ENCODE measurements at places on chromosomes 6 and 20.

- DNase-seq: no peak
Observed at GRCh38 chr20:18314786-18315406, 26.6 kb downstream of the ZNF133 start.

DNA sequence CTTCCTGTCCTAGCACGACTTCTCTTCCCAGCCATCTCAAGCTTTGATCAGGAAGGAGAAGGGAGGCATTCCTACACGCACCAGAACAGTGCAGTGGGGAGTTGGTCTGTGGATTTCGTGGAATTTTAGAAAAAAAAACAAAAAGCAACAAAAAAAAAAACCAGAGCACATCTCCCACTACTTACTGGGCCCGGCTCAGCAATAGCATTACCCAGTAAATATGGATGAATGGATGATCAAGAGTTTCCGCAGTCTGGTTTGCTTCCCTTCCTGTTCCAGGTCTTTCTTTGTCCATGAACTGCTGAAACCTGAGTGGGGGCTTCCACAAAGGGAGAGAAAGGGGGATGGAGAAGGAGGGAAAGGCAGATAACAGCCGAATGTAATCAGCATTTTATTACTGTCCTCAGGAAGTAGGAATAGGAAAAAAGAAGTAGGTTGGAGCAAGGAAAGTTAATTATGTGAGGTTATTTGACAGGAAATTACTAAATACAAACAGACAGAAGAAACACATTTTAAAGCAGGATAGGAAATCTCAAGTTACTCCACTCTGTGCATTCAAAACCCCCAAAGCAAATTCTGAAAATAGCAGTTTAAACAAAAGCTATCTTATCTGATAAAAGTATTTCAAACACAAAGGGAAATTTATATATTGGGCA, 349.0 kb downstream of the PRL start:
- no peak for DNase-seq

GRCh38 chr6:70668499-70668812, 773 bp downstream of the SMAP1 start:
- DNase-seq: no peak

- DNase-seq: no peak
Observed at GRCh38 chr20:30513050-30513628, 744.3 kb upstream of the DEFB115 start.

DNA sequence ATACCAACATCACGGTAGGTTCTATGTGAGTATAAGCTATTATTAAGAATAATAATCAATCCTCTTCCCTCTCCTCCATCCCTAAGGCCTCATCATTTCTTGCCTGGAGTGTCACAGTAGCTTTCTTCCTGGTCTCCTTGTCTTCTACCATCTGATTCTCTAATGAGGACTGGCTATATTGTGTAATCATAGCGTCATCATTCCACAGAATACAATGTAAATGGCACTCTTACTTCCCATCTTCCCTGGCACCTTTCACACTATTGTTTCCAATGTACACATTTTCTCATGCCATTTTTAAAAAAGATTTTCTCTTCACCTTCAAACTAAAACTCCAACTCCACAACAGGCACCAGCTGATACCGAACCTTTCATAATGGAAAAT, 2.2 kb upstream of the BTN3A2 start:
- DNase-seq: no peak

DNA sequence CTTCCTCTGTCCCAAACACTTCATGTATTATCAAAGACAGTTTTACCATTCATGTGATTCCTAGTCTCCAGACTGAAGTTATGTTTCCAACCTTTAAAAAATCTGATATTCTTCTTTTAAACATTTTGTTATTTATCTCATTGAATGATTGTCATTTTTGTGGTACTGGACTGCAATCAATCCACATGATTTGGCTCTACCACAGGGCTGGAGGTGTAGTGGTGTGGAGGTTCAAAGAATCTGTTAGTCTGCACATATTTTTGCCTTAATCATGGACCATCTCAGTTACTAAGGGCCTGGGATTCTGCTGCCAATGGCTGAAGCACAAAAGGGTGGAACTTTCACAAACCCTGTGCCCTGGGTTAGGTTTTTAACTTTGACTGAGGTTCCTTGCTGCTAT, 164.1 kb upstream of the JAG1 start:
- DNase-seq: no peak

- DNase-seq: no peak
Observed at GRCh38 chr6:52643158-52643557, 27.8 kb upstream of the TMEM14A start.

DNA sequence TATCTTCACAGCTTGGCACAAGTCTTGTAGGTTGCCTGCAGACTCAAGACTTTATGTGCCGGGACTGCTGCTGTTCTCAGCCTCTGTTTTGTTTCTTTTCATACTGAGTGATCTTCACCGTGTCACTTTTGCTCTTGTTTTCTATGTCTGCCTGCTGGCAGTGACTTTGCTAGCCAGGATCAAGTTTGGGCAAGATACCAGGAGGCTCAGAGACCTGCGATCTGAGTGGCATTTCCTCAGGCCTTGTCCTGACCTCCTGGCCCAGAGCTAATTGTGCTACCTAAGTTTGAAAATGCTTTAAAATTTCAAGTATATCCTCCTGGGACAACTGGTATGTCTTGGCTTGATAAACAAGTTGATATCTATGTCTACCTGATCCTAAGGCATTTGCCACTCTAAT, 57.2 kb downstream of the DOK5 start:
- DNase-seq: no peak

GRCh38 chr20:11379257-11380011, 538.3 kb upstream of the BTBD3 start:
- DNase-seq: no peak

DNA sequence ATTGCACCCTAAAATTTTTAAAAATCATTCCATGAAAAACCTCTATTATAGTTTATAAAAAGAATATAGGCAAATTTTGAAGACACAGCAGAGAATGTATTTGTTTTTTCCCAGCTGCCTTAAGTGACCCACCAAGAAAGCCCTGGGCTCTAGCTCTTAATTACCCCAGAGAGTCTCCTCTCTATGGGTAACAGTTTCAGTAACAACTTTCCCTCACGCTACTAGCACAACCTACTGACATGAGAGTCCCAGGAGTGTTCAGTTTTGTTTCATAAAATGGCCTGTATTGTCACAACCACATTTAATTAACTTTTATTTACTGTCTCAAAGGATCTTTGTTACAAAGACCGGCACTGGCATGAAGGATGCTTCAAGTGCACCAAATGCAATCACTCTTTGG, 41.5 kb downstream of the FHL5 start:
- DNase-seq: no peak

DNA sequence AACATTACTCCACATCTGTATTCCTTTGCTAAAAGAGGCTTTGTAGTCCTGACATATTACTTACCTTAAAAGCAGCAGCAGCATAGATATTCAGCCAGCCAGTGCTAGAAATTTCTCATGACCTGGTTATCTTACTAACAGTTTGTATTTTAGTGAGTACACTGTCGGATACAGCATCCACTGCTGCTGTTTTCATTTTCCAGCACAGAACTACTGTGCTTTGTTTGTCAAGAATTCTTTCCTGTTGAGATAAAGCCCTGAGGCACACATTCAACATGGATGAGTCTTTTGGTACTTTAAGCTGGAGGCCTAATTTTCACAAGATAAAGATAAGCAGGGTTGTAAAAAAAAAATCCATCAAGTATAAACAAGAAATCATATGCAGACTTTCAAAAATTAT, 311.2 kb upstream of the OPRM1 start:
- DNase-seq: no peak

DNA sequence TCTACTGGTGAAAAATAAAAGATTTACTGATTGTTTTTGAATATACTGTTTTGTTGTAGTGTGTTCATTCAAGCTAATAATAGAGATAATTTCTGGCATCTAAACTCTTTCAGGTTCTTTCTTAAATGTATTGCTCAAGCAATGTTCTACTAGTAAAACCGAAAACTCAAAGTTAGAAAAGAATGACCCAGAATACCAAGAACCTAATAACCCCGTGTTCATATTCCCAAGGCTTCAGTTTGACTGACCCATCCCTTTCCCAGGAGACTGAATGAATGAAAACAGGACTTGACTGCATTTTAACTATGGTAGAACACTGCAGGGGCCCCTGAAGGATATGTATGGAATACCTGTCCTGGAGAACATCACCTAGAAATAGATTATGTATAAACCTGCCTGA, 375.3 kb downstream of the MAFB start:
- DNase-seq: no peak

DNA sequence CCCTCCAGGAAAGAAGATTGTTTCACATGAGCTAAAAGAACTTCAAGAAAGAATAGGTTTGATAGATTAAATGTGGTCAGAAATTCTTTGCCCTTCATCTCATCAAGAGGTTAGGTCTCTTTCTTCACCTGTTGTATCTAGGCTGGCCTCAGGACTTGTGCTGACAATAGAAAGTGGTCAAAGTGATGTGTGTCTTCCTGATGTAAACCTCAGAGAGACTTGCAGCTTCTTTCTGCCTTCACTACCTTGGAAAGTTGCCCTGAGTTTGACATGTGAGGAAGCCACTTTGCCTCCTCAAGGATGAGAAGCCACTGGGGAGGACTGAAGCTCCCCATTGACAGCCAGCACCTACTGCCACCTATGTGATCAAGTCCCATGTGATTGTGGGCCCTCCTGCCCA, 46.3 kb downstream of the TBPL1 start:
- no peak for DNase-seq

DNA sequence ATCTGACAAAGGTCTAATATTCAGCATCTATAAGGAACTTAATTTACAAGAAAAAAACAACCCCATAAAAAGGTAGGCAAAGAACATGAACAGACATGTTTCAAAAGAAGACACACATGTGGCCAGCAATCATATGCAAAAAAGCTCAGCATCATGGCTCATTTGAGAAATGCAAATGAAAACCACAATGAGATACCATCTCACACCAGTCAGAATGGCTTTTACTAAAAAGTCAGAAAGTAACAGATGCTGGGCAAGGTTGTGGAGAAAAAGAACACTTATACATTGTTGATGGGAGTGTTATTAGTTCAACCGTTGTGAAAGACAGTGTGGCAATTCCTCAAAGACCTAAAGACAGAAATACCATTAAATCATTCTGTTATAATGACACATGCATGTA, 289.9 kb upstream of the MMS22L start:
- DNase-seq: no peak

GRCh38 chr6:99614430-99615186, 8.0 kb downstream of the PRDM13 start:
- no peak for DNase-seq

- DNase-seq: no peak
Observed at GRCh38 chr6:34138191-34138590, 7.7 kb downstream of the GRM4 start.

DNA sequence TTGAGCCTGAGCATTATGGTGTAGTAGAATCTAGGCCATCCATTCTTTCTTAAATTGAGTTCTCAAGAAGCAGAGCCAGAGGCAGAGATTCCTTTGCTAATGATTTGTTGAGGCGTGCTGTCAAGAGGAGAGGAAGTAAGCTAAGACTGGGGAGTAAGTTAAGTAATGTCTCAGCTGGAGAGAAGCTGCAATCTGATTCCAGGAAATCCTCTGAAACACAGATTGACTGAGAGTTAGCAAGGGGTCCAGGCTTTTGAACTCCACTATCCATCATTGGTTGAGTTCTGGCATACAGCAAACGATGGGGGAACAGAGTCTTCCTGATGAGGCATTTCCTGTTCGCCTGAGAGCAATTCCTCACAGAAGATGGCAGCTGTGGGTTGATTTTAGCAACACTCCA, 207.4 kb upstream of the RAB32 start:
- DNase-seq: no peak

GRCh38 chr6:39931607-39932006, 2.7 kb downstream of the MOCS1 start:
- DNase-seq: no peak

DNA sequence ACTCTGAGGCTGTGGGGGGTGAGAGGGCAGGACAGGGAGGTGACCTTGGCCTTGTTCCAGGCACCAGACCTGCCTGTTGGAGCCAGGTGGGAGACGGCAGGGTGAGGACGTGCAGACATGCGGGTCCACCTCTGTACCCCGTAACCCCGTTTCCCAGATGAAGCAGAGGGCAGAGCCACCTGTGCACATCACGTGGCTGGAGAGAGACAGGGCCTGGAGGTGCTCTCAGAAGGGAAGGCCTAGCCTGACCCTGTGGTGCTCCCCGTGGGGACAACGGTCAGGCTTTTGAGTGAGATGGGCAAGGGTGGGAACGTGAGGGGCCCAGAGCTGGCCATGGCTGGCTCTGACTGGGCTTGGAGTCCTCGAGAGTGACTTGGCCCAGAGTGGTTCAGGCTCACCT, 6.6 kb downstream of the NTSR1 start:
- DNase-seq: no peak

DNA sequence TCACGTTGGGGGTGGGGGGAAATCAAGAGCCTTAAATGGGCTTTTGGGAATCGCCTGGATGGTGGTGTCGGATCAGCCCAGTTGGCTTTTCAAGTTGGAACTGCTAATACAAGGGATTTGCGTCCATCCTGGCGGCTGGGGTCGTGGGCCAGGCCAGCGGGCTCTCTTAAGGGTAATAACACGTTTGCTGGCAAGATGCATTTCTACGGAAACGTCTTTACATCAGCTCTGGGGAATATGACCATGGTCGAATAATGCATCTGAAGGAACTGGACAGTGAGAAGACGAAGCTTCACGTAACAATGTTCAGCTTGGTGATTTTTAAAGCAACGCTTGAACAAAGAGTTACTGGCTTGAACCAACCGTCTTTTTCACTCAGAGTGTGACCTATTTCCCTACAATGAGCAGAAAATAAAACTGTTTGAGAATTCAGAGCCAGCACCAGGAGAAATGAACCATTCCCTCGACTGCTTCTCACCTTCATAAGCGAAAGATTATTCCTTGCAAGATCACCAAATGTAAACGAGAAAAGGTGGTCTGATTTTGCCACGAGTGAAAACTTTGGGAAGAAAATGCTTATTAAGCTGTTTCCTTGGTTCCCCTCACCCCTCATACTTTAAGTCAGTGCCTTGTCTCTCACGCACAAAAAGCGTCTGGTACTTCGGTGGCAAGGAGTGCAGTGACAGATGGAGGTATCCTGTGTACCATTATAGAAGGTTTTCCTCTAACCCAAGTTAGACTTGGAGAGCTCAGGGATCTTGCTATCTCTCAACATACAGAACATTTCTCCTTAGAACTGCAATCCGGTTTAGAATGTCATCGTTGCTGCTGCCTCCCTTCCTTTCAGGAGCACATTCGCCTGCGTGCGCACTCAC, 1.4 kb upstream of the MARCKS start:
- DNase-seq: no peak

DNA sequence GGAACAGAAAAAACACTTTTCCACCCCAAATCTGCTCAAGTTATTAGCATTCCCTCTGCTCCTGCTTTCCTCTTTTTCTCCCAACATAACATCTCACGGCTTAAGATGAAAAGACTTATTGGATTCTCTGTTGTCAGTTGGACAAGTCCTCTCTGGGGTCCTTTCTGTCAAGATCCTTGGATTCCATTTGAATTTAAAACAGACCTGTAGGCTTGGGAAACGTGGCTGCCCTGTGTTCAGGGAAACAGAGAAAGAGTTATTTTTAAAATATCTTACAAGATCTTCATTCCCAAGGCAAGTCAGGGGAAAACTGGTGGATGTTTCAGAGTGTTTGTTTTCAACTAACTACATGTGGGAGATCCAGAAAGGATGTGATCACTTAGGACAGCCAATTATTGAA, 322.9 kb downstream of the SAMD5 start:
- DNase-seq: no peak

Data from stimulated activated CD8-positive, alpha-beta memory T cell treated with anti-CD3 and anti-CD28 coated beads, Interleukin-7, amount 100 ng/mL, for 1 hour (primary cell).